ENCODE measurements at places on chromosomes 7 and 10.

DNA sequence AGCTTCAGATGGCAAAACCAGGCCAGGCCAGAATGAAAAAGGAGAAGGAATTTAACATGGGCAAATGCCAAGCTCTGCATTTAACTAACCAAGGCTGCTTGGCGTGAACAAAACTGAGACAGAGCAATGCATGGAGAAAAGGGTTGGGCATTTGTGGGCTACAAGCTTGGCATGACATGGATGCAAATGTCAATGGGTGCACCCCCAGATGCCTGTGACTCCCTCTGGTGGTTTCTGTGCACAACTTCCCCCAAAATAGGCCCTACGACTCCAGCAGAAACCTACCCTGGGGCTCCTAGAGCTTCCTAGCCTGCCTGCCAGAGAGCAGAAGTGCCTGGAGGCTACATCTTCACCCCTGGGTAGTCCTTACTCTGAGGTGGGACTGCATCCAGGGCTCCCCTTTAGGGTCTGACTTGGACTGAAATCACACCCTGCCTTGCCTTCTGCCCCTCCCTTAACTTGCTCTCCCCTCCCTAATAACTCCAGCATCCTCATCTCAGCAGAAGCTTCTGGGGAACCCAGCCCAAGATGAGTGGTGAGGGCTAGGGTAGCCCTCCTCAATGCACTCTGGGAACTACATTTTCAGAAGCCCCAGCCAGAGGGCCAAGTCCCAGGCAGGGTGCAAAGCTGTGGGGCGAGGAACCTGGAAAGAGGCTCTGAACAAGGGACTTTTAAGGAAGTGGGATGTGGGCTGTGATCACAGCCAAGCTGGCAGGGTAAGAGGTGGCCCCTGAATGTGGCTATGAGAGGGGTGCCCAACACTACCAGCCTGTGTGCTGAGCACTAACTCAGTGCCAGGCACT lies 11.3 kb downstream of the GPRIN2 start:
- DNase-seq, result peak; percentile 28

DNA sequence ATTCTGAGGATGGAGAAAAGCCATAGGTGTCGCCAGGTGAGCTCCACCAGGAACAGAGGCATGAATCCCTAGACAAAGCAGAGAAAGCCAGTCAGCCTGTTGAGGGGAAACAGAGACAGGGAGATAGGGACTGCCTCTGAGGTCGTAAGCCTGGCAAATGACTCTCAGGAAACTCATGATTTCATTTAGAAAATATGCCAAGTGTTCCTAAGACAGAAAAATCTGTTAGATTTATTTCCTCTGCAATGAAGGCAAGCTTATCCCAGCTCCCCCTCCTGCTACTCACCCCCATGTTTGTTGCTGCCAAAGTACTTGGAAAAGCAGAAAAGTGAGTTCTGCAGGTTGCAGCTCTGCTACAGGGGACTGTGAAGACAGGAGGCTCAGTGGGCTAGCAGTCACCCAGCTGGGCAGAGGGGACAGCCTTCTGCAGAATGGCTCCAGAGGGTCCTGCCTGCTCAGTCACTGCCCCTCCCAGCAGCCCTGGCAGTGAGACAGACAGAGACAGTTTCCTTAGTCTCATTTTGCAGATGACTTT lies 184.3 kb downstream of the ADRA2A start:
- no peak for DNase-seq

- DNase-seq, result no peak
These were observed 688.4 kb downstream of the REEP3 start for GRCh38 chr10:64209561-64209960.

GRCh38 chr7:140053812-140054539 lies 8.8 kb downstream of the PARP12 start:
- no peak for DNase-seq

- DNase-seq, result no peak
These were observed at the start of gene CABCOCO1 for GRCh38 chr10:61662794-61663259. Gene CABCOCO1, plus strand, starts transcription at chr10:61662929. Its CDS starts 44 bp downstream, at chr10:61662973.

GRCh38 chr7:45670227-45670626 lies 96.1 kb downstream of the ADCY1 start:
- DNase-seq, result no peak

GRCh38 chr10:80917636-80918035 lies 379.9 kb downstream of the SH2D4B start:
- DNase-seq, result no peak

- DNase-seq, result no peak
These were observed 485.6 kb upstream of the GRM3 start for GRCh38 chr7:86158111-86158510.

DNA sequence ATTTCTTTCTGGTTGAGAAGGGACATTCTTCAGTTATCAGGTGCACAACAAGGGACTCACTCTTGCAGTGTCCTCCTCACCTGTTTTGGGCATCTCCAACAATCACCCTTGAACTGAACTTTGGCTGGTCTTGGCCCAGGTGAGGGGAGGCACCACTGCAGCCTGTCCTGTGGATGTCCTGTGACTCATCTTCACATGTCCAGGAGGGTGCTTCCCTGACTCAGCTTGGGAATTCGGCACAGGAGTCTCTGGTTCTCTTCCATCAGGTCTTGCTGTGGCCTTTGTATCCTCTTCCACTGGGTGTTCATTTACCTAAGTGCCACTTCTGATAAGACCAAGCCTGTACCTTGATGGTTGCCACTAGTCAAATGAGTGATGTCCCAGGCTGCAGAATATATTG lies 196.7 kb upstream of the MKI67 start:
- no peak for DNase-seq

GRCh38 chr7:102918845-102919244 lies 6.0 kb downstream of the LRRC17 start:
- DNase-seq, result no peak

DNA sequence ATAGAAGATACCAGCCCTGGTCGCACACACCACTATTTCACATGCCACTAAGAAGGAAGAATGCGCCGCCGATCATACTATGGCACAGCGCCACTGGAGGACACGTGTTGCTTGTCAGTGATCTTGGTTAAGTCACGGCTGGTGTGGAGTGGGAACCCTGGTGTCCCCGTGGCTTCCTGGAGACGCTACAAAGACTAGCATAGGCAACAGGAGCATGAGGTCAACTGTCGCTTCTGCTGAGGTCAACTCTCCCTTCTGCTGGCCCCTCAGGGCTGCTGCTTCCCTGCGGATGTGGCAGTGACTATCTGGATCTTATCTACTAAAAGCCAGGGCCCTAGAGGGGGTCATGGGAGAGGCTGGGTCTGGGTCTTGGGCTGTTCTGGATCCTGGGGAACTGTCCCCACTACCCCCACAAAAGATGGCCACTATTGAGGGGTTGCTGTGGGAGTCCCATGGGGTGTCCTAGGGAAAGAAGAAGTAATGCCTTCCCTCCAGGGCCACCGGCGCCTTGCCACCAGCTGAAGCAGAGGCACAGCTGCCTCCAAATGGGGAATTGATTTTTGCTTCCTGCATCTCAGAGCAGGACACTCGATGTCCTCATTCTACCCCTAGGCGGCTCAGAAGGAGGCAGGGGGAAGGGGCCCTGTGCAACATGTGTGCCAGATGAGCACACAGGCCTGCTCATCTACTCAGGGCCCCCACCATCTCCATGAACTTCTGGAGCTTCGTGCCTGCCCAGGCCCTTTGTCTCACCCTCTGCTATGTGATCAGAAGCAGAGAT lies 76.6 kb upstream of the PPIF start:
- DNase-seq, result peak; percentile 75

DNA sequence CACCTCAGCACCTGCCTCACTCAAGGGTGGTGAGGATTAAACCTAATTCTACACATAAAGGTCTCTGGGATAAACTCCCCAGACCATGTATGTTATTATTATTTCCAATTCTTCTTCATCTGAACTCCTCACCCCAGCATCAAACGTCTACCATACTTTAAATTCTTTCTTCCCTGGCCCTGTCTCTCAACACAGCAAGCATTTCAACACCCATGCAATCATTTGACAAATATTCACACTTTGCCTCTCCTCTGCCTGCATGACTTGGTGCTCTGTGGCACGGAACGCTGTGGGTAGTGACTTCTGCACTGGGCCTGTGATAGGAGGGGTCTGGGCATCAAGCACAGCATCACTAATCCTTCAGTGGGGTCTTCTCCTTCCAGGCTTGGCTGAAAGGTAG lies 490.8 kb downstream of the TNS3 start:
- no peak for DNase-seq

- DNase-seq, result no peak
These were observed 1073.3 kb upstream of the PHF14 start for GRCh38 chr7:9900339-9900738.

- DNase-seq, result no peak
These were observed 5.2 kb upstream of the AGMO start for GRCh38 chr7:15567036-15567435.

GRCh38 chr10:31319602-31320549 lies 860 bp downstream of the ZEB1 start:
- DNase-seq, result no peak

GRCh38 chr10:15167411-15168290 lies 842 bp downstream of the NMT2 start:
- DNase-seq, result peak; percentile 15

GRCh38 chr10:108582387-108582786 lies 1340.9 kb downstream of the XPNPEP1 start:
- DNase-seq, result no peak

GRCh38 chr7:157660971-157661610 lies 324.3 kb downstream of the DNAJB6 start:
- no peak for DNase-seq

DNA sequence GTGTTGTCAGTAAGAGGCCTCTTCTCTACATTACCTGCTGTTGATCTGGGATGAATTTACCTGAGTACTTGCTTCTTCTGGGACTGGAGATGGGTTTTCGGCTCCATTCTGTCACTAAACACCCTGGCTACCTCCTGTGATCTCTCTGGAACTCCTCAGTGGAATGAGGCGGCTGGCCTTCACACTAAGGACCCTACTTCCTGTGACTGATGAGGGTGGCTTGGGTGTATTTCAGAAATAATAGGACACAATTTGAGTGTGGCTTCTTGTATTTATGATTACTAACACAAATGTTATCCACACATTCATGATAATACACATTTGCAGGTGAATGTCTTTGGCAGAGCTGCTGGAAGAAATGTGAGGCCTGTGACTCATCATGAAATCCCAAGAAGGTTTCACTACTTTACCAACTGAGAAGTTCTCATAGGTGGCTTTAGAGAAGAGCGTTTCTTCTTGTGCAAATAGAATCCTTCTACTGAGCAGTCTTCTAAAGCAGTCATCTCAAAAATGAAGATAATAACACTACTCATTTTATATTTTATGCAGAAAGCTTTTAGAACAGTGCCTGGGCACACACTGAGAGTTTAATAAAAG lies 21.3 kb upstream of the EVX1 start:
- no peak for DNase-seq

- no peak for DNase-seq
These were observed 173.7 kb upstream of the KAT6B start for GRCh38 chr10:74652664-74653063.
